ENCODE measurements at places on chromosomes 12 and 14.

GRCh38 chr12:12725956-12726554, 8.9 kb downstream of the CDKN1B start:
- no peak for DNase-seq

- DNase-seq = no peak
Measured at GRCh38 chr14:100142073-100143040, 17.1 kb downstream of the DEGS2 start.

GRCh38 chr12:41697161-41697560, 447.5 kb downstream of the GXYLT1 start:
- DNase-seq = no peak

DNA sequence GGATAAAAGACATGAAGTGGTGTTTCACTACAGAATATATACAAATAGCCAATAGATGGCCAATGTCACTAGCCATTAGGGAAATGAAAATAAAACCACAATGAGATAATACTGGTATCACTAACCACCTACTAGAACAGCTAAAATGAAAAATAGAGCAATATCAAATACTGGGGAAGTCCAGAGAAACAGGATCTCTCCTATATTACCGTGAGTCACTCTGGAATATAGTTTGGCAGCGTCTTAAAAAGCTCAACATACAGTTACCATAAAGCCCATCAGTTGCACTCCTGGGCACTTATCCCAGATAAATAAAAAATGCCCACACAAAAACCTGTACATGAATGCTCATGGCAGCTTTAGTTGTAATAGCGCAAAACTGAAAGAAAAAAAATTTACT, 101.7 kb downstream of the TMTC1 start:
- DNase-seq = no peak

DNA sequence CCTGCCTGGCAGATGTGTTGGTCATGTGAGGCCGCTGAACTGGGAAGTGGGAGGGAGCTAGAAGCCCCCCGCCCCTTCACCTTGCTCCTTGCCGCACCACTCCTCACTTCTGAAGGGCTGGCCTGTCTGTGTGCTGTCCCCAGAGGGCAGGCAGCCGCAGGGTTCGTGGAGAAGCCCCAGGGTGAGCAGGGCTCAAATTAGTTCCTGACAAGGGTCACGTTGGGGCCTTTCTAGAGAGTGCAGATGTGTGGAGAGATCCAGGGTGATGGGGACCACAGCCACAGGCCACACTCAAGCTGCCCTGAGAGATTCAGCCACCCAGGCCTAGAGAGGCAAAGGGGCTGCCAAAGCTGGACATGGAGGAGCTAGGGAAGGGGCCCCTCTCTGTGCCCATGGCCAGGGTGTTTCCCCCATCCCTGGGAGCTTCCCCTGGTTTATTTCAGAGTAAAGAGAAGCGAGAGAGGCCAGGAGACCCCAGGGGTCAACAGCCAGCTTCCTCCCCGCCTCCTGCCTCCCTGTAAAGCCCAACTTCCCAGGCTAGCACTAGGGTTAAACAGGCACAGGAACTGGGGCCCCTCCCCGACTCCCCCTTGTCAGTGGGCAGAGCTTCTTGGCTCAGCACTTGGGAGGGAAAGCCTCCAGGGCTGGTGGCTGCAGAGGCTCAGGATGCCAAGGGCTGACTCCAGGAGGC, 16.2 kb downstream of the SLC25A29 start:
- no peak for DNase-seq

DNA sequence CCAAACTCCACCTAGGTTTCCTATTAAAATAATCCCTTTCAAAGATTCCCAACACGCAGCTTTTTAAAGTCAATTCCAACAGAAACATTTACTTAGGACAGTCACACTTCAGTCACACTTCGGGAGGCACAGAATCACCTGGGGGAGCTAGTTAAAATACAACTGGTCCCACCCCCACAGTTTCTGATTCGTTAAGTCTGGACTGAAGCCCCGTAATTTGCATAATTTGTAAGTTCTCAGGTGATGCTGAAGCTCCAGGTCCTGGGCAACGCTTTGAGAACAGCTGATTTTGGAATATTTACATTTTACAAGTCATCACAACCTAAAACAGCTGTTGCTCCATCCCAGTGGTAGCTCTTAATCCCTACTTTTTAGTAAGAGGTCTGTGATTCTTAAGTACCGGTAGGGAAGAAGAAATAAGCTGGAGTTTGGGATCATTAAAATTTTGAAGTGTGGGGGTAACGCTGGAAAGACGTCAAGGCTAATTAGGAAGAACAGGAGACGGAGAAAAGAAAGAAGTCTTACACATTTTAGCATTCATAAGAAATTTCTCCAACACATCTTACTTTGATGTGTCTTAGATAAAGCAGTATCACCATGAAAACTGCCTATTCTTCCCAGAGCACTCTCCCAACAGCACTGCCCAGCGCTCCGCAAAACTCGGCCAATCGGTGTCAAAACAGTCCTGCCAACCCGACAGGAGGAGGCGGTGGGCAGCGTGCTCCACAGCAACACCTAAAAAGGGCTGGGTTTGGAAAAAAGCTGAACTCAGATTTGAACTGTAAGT, 1.1 kb downstream of the IPO8 start:
- peak; percentile 50 for DNase-seq

- DNase-seq = peak; percentile 45
Measured at GRCh38 chr14:88879022-88879421, 54.6 kb downstream of the TTC8 start.

DNA sequence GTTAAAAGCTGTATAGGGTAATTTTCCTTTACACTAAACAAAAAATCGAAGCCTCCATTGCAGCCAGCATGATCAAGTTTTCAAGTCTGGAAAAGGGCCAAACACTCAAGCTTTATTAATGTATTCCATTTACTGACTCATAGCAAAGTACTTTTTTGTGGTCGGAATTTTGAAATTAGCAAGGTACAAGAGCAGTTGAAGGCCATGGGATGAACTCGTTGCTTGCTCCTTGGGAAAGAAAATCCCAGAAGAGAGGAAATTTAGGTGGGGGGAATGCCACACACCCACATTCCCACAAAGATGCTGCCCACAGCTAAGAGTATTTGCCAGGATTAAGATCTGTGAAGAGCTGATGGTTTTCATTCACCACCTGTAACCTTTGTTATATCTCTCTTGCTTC, 333.7 kb downstream of the EGLN3 start:
- DNase-seq = peak; percentile 34

DNA sequence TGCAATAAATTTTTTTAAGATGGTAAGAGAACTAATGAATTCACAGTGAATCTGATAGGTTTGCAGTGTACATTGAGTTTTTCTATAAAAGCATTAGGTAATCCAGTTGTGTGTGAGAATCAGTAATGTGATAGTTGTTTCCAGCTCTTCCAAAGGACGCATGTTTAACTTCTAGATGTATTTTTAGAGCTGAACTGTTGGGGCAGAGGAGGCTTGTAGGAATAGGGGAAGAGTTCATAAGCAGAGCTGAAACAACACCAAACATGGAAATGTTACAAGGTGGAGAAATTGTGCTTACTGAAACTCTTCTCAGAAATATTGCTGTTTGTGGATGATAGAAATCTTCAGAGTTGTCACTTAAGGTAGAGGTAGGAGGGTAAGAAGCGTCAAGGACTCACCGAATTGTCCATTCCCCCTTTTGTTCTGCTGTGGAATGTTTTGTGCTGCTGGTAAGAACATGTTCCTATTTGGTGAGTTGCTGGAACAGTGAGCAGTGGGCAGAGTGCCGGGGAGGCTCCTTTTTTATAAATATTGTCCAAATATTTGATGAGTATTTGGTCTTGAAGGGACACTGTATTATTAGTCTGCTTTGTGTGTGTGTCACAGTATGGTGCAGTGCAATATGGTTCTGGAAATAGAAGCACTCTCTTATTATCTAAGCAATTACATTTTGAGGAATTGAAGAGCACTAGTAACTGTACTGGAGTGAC, 76.7 kb downstream of the ANO6 start:
- DNase-seq = no peak

GRCh38 chr12:106901276-106901675, 54.4 kb upstream of the TMEM263 start:
- no peak for DNase-seq

DNA sequence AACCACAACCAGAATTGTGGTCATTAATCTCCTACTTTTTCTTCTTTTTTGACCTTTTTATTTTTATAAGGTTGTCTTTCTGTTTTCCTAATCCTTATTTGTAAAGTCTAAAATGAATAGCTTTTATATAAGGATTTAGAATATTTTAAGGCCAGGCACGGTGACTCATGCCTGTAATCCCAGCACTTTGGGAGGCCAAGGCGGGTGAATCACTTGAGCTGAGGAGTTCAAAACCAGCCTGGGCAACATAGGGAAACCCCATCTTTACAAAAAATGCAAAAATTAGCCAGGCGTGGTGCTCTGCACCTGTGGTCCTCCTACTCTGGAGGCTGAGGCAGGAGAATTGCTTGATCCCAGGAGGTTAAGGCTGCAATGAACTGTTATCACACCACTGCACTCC, 55.1 kb downstream of the IFT81 start:
- DNase-seq = no peak

- DNase-seq = no peak
Measured at GRCh38 chr12:52827499-52828090, 6.5 kb downstream of the KRT79 start.

DNA sequence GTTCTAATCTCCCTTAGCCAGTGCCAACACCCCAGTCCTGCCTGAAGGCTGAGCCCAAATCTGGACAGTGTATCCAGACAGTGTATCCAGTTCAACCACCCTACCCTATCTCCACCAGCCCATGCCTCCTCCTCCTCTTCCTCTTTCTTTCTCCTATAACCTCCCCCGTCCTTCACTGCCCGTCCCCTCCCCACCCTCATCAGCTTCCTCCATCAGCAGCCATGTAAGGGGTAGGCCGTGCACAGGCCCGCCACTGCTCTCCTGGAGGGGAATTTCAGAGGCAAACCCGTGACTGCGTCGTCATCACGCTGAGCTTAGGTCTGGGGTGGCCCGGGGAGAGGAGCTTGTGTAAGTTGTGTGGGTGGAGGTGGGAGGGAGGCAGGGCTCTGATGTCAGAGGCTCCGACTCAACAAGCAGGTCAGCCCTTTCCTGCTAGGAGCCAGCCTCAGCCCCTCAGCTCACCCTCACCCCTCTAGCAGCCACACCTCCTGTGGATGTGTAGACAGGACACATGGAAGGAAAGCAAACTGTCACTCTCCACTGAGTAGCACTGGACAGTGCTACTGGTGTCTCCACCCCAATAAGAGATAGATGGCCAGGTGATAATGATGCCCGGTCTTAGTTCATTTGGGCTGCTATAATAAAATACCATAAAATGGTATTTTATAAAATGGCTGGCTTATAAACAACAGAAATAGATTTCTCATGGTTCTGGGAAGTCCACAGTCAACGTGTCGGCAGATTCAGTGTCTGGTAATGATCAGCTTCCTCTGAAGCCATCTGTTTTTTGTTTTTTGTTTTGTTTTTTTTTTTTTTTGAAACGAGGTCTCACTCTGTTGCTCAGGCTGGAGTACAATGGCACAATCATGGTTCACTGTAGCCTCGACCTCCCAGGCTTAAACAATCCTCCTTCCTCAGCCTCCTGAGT, 50.5 kb downstream of the IRF2BPL start:
- peak; percentile 72 for DNase-seq

- DNase-seq = no peak
Measured at GRCh38 chr14:44151130-44151820, 355.8 kb downstream of the FSCB start.

- DNase-seq = no peak
Measured at GRCh38 chr12:7131502-7131866, 1.3 kb downstream of the CLSTN3 start.

DNA sequence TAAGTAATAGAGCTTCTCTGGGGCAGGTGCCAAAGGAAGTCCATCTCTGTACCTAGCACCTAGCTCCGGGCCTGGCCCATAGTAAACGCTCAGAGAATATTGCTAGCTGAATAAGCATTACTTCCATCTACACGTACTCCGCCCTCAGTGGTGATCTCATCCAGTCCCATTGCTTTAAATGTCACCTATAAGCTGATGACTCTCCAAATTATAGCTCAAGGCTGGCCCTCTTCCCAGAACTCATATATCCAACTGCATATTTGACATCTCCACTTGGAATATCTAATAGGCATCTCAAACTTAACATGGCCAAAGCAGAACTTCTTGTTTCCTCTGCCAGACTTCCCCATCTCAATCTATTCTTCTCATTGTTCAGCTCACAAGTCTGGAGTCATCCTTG, 6.9 kb upstream of the DYNLL1 start:
- no peak for DNase-seq

DNA sequence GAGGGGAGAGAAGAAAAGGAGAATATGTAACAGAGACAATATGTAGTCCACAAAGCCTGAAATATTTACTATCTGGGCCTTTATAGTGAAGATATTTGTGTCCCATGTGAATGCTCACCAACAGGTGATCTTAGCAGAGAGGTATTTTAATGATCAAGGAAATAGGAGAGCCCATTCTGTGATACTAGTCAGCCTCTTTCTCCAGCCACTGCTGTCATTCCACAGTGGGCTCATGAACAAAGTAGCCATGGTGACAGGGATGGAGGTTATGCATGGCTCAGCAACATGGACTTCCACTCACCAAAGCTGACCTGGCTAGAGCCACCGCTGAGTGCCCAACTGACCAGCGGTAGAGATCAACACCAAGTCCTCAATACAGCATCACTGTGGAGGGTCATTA, 58.2 kb downstream of the OSBPL8 start:
- no peak for DNase-seq

- DNase-seq = no peak
Measured at GRCh38 chr12:65501935-65502334, 223.5 kb downstream of the MSRB3 start.

GRCh38 chr12:9669534-9669933, at the start of gene CLEC2D:
Gene CLEC2D (plus strand): TSS chr12:9669713. CDS start chr12:9669735, 22 bp downstream.
- no peak for DNase-seq

GRCh38 chr14:99287269-99287942, 15.4 kb upstream of the BCL11B start:
- DNase-seq = no peak

- DNase-seq = no peak
Measured at GRCh38 chr12:84294246-84294645, 618.4 kb downstream of the SLC6A15 start.

DNA sequence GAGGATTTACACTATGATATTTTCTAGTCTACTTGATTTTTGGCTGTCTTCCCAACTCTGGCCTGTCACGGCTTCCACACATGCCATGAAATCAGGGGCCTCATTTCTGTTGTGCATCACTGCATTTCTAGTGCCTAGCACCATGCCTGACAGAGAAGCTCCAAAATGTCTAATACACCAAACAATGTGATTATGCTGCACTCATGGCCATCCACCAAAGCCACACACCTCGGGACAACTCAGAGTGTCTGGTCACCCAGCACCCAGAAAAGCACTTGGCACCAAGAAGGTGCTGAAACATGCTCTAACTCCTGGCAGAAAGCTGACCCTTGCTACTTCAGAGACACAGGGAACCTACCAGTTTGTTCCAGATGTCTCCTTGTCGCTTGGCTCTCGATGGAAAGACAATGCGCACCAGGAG, 11.3 kb downstream of the GCN1 start:
- peak; percentile 47 for DNase-seq
